ENCODE measurements at places on chromosomes 4 and X.

GRCh38 chr4:3656416-3657356 is 109.5 kb upstream of the ADRA2C start:
- DNase-seq: no peak

DNA sequence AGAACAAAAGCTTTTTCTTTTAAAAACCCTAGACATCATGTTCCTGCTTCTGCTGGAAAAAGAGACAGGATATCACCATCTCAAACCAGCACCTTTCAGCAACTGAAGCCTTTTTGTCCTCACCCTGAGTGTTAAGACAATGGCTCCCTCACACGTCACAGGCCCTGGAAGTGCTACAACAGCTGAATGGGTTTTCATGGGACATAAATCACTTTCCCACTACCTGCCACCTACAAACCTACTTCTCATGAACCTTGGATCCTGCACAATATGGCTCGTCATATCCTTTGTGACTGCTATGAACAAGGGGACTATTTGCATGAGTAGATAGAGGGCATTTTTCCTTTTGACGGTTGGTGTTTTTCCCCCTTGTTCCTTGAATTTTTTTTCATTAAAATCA is 93.6 kb downstream of the TSPAN5 start:
- no peak for DNase-seq

GRCh38 chr4:8257854-8258253 is 11.7 kb upstream of the HTRA3 start:
- no peak for DNase-seq

GRCh38 chr4:79334783-79335182 is 8.9 kb upstream of the NAA11 start:
- DNase-seq: no peak

DNA sequence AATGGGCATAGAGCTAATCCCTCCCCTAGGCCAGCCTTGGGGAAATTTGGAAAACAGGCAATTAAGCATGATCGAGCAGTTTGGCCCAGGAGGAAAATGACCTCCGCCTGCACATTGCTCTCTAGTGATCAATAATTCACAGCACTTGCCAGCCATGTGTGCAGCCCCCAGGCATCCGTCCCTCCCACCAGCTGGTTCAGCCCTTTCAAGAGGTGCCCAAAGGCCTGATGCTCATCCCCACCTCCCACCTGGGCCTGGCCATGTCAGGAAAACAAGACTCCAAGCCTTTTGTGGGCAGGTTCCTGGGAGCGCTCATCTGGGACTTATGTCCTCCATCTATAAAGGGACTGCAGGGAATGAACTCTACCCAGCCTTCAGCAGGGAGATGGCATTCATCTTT is 17.5 kb upstream of the PPP2R2C start:
- DNase-seq: no peak

DNA sequence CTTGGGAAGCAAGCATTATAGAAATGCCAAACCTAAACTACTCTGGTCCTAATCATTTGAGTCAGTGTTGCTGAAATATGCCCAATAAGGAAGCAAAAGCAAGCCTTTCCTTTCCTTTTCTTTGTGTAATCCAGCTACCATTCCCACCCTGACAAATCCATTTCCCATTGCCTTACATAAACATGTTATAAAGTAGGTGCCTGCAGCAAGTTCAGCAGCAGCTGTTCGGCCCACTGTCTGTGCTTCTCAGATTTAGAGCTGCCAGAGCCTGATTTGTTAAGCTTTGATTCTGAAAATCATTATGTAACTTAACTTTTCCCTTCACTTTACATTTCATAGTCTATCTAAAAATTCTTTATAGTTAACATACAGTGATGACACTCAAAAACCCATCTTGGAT is 148.6 kb downstream of the EPHA5 start:
- DNase-seq: no peak

DNA sequence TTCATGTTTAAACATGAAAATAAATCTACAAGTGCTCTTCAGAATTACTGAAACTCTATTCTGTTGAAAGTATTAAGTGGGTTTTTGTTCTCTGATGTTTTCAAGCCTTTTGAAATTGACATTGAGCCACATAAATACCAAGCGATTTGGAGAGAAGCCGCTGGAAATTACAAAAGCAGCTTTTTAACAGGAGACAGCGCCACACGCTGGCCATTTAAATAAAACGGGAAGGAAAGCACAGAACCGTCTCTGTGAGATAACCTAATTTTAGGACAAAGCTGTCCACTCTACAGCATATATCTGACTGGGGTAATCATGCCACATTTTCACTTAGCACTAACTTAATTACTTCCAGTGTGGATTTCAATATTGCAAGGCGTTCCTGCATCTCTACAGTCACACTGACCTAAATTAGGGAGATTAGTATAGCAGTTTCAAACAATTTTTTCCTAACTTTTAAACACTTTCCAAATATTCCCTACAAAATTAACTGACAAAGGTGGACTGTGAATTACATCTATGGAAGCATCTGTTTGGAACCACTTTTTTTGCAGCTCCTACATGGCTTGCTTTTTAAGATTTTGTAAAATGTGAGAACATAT is 6.8 kb upstream of the ANOS1 start:
- DNase-seq: no peak

DNA sequence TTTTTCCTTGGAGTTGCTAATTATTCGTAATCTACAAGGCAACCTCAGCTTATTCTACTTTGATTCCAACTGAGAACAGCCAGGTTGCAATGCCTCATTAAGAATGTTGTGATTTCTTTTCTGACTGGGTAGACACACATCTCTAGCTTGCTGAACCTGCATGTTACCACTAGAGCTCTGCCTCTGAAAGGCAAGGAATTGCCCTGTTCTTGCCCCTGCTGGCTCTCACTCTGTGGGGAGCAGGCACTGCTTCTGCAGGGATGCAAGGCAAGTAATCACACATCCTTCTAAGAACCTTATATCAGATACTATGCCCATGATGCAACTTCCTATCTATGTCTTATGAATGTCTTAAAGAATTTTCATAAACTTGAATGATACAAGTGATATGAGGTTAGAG is 503.2 kb downstream of the PACRGL start:
- DNase-seq: no peak

- DNase-seq: peak; percentile 16
Measured at GRCh38 chr4:71186566-71187403, 152.0 kb upstream of the SLC4A4 start.

DNA sequence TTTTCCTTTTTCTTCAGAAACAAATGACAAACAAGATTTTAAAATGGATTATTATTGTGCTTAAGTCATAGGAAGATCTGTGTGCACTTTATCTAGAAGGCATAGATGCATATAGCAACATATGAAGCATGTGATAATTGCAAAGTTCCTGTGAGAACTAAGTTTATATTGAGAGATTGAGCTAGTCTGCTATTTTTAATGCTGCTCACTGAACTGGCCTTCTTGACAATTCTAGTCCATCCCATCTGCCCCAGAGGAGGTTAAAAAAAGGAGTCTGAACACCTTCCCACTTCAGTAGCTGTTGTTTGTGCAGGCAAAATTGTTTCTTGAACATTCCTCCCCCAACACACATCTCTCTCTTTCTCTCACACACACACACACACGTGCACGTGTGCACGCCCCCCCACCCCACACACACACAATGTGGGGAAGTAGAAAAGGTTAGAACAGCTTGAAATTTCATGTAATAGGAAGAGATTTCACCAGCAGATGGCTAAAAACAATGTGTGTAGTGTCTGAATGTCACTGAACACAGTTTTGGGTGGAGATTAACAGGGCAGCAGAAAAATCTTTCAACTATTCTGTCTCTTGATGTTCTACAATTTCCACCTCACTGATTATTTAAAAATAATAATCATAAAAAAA is 108.0 kb downstream of the GPM6A start:
- DNase-seq: no peak

- no peak for DNase-seq
Measured at GRCh38 chr4:13496605-13497004, 12.5 kb upstream of the RAB28 start.

DNA sequence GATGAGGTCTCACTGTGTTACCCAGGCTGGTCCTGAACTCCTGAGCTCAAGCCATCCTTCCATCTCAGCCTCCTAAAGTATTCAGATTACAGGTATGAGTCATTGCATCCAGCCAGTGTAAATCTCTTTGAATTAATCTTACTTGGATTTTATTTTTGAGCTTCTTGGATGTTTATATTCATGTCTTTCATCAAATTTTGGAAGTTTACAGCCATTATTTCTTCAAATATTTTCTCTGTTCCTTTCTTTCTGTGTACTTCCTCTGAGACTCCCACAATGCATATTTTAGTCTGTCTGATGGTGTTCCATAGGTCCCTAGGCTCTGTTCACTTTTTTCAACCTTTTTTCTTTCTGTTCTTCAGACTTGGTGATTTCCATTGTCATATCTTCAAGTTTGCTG is 34.9 kb downstream of the ZCCHC13 start:
- DNase-seq: no peak

GRCh38 chr4:24209906-24210305 is 320.1 kb upstream of the PPARGC1A start:
- DNase-seq: no peak

DNA sequence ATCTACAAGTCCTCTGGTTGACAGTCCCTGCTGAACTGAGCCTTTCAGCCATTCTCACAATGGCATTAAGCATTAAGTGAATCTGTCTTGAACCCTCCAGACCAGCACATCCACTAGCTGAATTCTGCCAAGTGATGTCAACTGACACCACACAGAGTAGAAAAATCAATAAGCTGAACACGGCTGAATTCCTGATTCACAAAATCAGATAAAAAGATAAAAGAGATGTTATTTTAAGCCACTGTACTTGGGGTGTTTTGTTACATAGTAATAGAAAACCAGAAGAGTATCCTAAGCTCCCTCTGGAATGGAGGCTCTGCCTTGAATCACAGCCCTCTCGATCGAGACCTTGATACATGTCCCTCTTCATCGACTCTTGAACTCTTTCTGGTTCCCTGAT is 336.5 kb downstream of the DMD start:
- DNase-seq: no peak

DNA sequence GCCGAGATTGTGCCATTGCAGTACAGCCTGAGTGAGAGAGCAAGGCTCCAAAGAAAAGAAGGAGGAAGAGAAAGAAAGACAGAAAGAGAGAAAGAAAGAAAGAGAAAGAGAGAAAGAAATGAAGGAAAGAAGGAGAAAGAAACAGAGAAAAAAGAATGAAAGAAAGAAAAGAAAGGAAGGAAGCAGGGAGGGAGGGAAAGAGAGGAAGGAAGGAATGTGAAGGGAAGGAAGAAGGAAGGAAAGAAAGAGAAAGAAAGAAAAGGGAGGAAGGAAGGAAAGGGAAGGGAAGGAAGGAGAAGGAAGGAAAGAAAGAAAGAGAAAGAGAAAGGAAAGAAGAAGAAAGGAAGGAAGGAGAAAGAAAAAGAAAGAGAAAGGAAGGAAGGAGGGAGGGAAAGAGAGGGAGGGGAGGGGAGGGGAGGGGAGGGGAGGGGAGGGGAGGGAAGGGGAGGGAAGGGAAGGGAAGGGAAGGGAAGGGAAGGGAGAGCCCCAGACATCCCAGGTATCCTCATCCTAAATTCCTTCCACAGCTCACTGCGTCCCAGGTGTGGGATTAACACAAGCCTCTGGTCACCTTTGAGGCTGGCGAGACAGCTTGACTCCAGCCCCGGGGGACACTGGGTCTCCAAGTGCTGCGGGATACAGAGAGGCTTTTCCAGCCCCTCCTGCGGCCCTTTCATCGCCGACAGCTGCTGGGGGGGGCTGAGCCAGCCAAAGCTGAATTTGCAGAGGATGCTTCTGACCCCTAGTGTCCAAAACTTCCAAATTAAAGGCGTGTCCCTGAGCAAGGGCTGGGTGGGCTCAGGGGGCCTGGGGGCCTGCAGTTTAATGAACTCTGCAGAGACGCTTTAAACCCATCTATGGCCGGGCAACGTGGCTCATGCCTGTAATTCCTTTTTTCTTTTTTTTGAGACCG is 24.2 kb upstream of the CSF2RA start:
- DNase-seq: no peak

GRCh38 chr4:55444827-55445226 is 49.1 kb downstream of the TMEM165 start:
- DNase-seq: no peak

DNA sequence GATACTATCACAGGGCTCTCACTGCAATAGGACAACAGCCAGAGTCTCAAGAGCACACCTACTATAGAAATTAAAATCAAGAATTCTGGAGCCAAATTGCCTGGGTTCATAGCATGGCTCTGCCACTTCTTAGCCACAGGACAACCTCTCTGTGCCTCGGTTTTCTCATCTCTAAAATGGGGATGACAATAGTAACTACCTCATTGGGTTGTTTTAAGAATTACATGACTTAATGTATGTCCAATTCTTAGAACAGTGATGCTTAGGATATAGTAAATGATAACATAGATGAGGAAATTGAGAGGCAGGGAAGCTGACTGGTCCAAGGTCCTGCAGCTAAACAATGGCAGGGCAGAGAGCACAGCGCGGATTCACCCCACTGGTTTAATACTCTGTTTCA is 11.0 kb upstream of the ODAPH start:
- no peak for DNase-seq

- no peak for DNase-seq
Measured at GRCh38 chrX:42695800-42696358, 82.1 kb downstream of the PPP1R2C start.

- no peak for DNase-seq
Measured at GRCh38 chrX:79117078-79117477, 27.4 kb upstream of the GPR174 start.

- DNase-seq: no peak
Measured at GRCh38 chr4:36192922-36193321, 51.4 kb downstream of the ARAP2 start.

GRCh38 chrX:103513067-103513466 is 6.2 kb downstream of the RAB40A start:
- no peak for DNase-seq

DNA sequence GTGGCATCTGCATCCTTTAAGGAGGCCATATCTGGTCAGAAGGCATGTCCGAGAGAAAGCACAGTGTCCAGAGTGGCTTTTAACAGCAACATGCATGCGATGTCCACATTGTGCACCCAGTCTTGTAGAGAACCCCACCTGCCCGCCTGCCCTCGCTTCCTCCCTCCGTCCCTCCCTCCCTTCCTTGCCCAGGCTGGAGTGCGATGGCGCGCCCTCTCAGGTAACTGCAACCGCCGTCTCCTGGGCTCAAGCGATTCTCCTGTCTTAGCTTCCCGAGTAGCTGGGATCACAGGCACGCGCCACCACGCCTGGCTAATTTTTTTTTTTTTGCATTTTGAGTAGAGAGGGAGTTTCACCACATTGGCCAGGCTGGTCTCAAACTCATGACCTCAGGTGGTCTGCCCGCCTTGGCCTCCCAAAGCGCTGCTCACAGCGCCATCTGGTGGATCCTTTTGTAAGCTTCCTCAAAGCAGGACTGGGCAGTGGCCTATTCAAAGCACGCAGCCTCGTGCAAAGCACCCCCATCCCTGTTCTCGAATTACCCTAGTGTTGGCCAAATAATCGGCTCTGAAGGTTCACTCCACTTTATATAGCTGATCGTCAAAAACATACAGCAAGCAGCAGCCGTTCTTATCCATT is 15.0 kb downstream of the BRCC3 start:
- DNase-seq: no peak

DNA sequence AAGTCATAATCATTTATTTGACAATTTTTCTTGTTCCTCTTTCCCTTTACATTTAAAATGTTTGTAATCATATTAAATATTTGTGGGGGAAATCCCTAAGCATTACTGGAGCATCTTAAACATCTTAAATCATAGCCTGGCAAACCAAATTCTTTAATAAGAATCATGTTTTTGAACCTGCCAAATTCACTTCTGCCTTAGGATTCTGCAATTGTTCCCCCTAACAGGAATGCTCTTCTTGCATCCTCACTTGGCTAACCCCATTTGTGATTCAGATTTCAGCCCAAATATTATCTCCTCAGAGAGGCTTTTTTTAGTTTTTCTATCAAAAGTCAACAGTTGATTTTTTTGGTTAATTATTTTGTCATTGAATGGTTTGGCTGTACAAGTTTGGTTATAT is 241.1 kb downstream of the MAPK10 start:
- no peak for DNase-seq
